ENCODE measurements at places on chromosomes 7 and 10.

DNA sequence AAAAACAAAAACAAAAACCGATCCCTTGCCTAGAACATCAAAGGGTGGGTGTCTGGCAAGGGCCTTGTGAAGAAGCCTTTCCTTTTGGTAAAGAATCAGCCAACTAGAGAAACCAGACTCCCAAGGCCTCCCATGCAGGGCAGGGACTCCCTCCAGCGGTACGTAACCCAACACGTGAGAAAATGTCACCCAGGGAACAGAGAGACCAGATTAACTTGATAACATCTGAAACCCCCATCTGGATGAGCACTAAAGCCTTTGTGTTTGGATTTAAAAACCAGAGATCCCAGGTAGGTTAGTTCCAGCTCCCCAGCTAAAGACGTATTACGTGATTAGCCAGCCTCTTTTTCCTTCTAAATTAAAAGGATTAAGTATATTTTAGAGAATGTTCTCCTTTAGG, 3.0 kb upstream of the HABP2 start:
- no peak for DNase-seq

GRCh38 chr7:33814400-33814799, 90.9 kb upstream of the BMPER start:
- no peak for DNase-seq

GRCh38 chr10:72822342-72822986, 71.1 kb upstream of the OIT3 start:
- DNase-seq, result no peak

- no peak for DNase-seq
Measured at GRCh38 chr7:158646766-158647474, 57.7 kb downstream of the NCAPG2 start.

DNA sequence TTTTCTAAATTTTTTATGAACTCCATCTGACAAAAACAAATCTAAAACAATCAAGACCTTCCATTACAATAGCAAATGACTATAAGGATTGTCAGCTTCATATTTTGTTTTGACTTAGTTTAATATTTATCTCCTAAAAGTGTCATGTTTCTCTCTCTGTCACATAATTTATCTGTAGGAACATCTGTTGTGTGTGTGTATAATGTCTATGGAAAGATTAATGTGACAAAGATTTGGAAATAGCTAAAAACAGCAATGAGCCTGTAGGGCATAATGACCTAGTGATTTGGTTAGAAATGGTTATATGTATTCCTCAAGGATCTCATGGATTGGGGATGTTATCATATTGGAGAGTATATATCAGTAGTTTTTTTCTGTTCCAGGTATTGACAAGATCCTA, 69.6 kb upstream of the MDFIC start:
- DNase-seq, result no peak

DNA sequence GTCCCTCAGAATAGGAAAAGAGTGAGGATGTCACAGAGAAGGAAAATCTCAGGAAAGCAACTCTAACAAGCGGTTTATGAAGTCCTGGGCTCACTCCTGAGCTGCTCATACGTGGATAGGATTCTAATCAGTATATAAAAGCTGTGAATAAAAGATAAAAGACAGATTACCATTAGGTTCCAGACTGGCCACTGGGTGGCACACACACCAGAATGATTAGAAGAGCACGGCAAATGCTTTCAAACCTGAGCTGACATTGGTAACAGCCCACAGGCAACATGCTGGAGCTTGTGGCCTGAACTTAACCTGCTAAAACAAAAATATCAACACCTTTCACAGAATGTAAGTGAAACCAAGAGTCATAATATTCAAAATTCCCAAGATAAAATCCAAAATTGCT, 370.8 kb downstream of the GRID1 start:
- DNase-seq, result no peak

GRCh38 chr7:149385195-149385950, 75.5 kb downstream of the ZNF777 start:
- DNase-seq, result no peak

- peak; percentile 30 for DNase-seq
Measured at GRCh38 chr7:36153571-36154097, 580 bp downstream of the EEPD1 start.

GRCh38 chr10:63766745-63767137, 245.5 kb downstream of the REEP3 start:
- DNase-seq, result no peak

GRCh38 chr7:29888006-29888405, 81.7 kb downstream of the WIPF3 start:
- no peak for DNase-seq

All from CD8-positive, alpha-beta T cell (primary cell).